ENCODE measurements at places on chromosomes 3 and 15. TPM values are rescaled to one million over a fixed set of nuclear protein-coding genes. Genes with fewer than 3 reads are reported as not detected.
A peak's percentile ranks its signal among the peaks of the same experiment; 100 is the strongest.

GRCh38 chr3:124860599-124860998 is 26.6 kb downstream of the ITGB5 start:
- H3K36me3 ChIP-seq = no peaks in the 10 kb centered on the region
- H3K4me1 ChIP-seq = peaks cover 12% of the 10 kb centered on the region
- no peak for DNase-seq
- no peak overlapping the region for H3K4me3 ChIP-seq
- H3K27ac ChIP-seq = peak overlapping the region; percentile 58

- no peak for DNase-seq
- H3K4me3 ChIP-seq = no peak overlapping the region
- H3K36me3 ChIP-seq = no peaks in the 10 kb centered on the region
These were observed 342.9 kb downstream of the CLSTN2 start for GRCh38 chr3:140277886-140278285.

DNA sequence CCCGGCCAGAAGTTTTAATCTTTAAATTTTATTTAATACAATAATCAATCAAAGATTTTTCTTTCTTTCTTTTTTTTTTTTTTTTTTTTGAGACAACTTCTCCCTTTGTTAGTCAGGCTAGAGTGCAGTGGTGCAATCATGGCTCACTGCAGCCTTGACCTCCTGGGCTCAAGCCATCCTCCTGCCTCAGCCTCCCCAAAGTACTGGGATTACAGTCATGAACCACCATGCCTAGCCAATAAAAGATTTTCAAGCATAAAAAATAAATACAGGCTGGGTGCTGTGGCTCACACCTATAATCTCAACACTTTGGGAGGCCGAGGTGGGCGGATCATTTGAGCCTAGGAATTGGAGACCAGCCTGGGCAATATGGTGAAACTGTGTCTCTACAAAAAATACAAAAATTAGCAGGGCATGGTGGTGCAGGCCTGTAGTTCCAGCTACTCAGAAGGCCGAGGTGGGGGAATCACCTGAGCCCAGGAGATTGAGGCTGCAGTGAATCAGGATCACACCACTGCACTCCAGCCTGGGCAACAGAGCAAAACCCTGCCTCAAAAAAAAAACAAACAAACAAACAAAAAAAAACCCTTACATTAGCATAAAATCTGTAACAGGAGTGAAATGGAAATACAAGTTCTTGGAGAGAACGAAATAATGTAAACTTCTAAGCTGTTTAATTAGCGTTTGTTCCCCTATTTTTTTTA is 29.1 kb upstream of the SRP14 start:
- no peaks in the 10 kb centered on the region for H3K27me3 ChIP-seq
- H3K4me3 ChIP-seq = no peak overlapping the region
- DNase-seq = no peak
- no peaks in the 10 kb centered on the region for H3K36me3 ChIP-seq
- peaks cover 22% of the 10 kb centered on the region for H3K4me1 ChIP-seq

GRCh38 chr15:67843571-67844387 is 3.9 kb upstream of the RNU6-1 start:
- H3K27me3 ChIP-seq = no peaks in the 10 kb centered on the region
- peak overlapping the region; percentile 34 for H3K27ac ChIP-seq
- no peaks in the 10 kb centered on the region for H3K36me3 ChIP-seq
- peaks cover 17% of the 10 kb centered on the region for H3K4me1 ChIP-seq
- no peak for DNase-seq

DNA sequence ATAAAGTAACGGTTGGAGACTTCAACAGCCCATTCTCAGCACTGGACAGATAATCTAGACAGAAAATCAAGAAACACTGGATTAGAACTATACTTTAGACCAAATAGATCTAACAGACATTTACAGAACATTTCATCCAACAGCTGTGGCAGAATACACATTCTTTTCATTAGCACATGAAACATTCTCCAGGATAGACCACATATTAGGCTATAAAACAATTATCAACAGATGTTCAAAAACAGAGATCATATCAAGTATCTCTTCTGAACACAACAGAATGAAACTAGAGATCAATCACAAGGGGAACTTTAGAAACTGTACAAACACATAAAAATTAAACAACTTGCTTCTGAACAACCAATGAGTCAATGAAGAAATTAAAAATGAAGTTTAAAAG is 133.3 kb downstream of the ADAM10 start:
- no peak for DNase-seq
- no peaks in the 10 kb centered on the region for H3K4me1 ChIP-seq
- no peak overlapping the region for H3K27ac ChIP-seq
- no peaks in the 10 kb centered on the region for H3K36me3 ChIP-seq
- H3K27me3 ChIP-seq = no peaks in the 10 kb centered on the region

DNA sequence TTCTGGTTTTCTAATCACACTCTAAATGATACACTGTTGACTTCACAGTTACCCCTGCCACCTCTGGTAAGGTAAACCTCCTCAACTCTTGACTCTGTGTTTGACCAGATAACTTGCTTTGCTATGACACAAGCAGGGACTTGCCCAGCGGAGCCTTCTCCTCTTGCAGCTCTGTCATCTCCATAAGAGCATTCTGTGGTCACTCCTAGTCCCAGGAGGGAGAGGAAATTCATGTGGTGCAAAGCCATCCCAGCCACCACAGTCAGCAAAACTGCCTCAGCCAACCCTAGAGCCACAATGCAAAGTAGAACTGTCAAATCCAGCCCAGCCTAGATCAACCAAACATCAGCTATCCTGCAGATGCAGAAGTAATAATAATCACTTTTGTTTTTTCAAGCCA is 144.7 kb upstream of the GADL1 start:
- DNase-seq = no peak
- H3K27ac ChIP-seq = no peak overlapping the region
- H3K4me1 ChIP-seq = no peaks in the 10 kb centered on the region
- H3K4me3 ChIP-seq = no peak overlapping the region

Gene SLC38A3
- not detected for total RNA-seq

DNA sequence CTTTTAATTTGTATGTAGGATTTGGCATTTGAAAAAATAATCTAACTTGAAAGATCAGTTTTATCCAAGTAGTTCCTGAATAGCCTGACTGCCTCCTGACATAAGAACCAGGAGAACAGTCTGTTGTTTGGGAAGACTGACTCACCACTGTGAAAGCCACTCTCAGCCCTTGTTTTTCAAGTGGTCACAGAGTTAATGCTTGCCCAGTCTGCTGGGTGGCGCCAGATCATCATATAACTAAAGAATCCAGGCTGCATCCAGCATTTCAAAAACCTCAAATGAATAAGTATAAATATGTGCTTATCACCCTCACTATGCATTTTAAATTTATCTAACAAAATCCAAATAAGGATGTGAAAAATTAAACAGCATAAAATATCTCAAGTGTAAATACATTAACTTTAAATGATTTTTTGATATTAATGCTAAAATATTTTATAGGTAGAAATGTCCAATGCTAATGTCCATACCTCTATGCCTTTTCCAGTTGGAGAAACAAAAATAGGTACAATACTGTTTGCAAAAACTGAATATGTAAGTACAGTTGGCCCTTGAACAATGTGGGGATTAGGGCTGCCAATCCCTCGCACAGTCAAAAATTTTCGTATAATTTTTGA is 26.9 kb upstream of the ZBBX start:
- no peaks in the 10 kb centered on the region for H3K27me3 ChIP-seq
- no peaks in the 10 kb centered on the region for H3K36me3 ChIP-seq
- H3K27ac ChIP-seq = no peak overlapping the region
- no peak for DNase-seq
- H3K4me3 ChIP-seq = no peak overlapping the region

Gene OIP5
- 0.55 TPM for total RNA-seq

GRCh38 chr3:46926871-46927717 is 49.5 kb downstream of the CCDC12 start:
- H3K27me3 ChIP-seq = no peaks in the 10 kb centered on the region
- peaks cover 48% of the 10 kb centered on the region for H3K36me3 ChIP-seq
- no peak overlapping the region for H3K4me3 ChIP-seq
- DNase-seq = peak; percentile 76
- peak overlapping the region; percentile 51 for H3K27ac ChIP-seq
- peaks cover 65% of the 10 kb centered on the region for H3K4me1 ChIP-seq

DNA sequence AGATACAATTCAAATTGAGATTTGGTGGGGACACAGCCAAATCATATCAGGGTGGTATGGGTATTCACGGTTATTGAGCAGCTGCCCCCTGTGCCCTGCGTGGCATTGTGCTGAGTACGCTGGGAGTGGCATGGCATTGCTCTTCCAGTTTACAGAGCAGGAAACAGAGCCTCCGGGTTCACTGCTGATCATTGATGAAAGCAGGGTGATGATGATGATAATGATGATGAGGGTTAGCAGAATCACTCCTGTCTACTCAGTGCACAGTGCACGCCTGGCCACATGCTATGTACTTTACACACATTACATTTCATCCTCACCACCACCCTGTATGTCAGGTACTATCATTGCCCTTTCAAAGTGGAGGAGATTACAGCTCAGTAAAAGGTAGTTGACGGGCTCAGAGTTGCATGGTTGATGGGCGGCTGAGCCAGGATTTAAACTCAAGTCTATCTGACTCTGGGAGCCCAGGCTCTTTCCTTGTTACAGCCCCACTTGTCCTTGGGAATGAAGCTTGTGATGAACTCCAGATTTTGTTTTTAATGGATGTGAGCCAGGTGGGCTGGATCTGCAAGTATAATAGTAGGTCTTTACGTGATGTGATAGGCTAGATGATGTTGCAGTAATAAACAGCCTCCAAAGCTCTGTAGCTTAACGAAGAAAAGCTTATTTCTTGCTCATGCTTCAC is 87.6 kb upstream of the MYZAP start:
- no peaks in the 10 kb centered on the region for H3K36me3 ChIP-seq
- H3K27ac ChIP-seq = no peak overlapping the region
- H3K27me3 ChIP-seq = no peaks in the 10 kb centered on the region
- no peak for DNase-seq

DNA sequence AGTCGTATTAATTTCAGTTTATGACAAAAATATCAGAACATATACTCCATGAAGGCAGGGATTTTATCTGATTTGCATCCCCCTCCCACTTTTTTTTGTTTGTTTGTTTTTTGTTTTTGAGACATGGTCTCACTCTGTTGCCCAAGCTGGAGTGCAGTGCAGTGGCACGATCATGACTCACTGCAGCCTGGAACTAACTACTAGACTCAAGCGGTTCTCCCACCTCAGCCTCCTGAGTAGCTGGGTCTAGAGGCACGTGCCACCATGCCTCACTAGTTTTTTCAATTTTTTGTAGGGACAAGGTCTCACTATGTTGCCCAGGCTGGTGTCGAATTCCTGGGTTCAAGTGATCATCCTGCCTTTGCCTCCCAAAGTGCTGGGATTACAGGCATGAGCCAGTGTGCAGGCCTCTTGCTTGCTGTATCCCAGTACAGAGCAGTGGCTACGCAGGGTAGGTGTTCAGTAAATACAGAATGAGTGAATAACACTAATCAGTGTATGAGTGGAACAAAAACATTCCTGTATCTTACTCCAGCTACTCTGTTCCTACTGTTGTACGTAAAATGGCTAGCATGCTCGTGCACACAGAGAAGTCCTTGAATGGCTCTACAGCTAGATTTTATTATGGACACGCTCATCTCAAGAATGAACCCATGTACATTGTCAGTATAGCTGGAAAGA is 272.4 kb downstream of the FOXP1 start:
- H3K4me1 ChIP-seq = peaks cover 19% of the 10 kb centered on the region
- no peak overlapping the region for H3K4me3 ChIP-seq
- H3K27me3 ChIP-seq = no peaks in the 10 kb centered on the region
- no peak overlapping the region for H3K27ac ChIP-seq

GRCh38 chr15:66456211-66456610 is 41.4 kb downstream of the SNAPC5 start:
- H3K4me3 ChIP-seq = no peak overlapping the region
- H3K4me1 ChIP-seq = no peaks in the 10 kb centered on the region
- H3K36me3 ChIP-seq = no peaks in the 10 kb centered on the region
- DNase-seq = no peak
- no peaks in the 10 kb centered on the region for H3K27me3 ChIP-seq
- H3K27ac ChIP-seq = no peak overlapping the region

Gene SCAANT1
- not detected for total RNA-seq

DNA sequence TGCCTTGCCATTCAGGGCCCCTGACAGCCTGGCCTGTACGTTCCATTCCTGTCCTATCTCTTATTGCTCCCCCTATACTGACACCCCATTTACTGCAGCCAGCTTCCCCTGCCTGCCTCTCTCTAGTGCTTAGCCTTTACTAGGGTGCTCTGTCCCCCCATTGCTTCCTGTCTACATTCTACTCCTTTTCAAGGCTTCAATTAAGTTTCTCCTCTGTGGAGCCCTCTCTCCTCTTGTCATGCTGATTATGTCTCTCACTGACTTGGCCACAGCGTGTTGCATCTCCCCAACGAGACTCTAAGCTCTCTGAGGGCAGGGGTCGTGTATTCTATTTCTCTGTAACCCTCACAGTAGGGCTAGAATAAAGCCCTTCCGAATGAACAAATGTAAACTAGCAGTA is 185.2 kb downstream of the RPLP1 start:
- DNase-seq = no peak
- H3K27me3 ChIP-seq = no peaks in the 10 kb centered on the region
- H3K4me1 ChIP-seq = no peaks in the 10 kb centered on the region
- H3K36me3 ChIP-seq = no peaks in the 10 kb centered on the region

DNA sequence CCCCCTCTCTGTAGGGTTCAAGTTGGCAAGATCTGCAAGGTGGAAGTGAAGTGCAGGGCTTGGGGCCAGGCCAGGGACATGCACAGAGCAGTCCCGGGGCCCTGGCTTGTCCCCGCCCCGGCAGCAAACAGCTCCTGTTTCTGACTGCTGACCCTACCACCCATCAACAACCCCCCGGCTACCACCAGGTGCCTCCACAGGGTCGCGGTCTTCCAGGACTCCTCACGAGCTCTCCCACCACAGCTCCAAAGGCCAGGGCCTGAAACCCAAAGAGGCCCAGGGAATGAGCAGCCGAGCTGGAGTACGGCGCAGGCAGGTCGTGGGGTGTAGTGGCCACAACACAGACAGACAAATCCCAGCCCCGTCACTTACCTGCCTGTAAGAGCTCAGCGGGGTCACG is 121.3 kb upstream of the SMAD3 start:
- no peak for DNase-seq
- no peaks in the 10 kb centered on the region for H3K36me3 ChIP-seq
- H3K27me3 ChIP-seq = no peaks in the 10 kb centered on the region
- no peak overlapping the region for H3K4me3 ChIP-seq

Gene NPAP1
- 0.17 TPM for total RNA-seq

GRCh38 chr15:27885201-27885600 is 213.9 kb downstream of the OCA2 start:
- H3K27ac ChIP-seq = no peak overlapping the region
- no peak overlapping the region for H3K4me3 ChIP-seq
- no peak for DNase-seq
- H3K4me1 ChIP-seq = no peaks in the 10 kb centered on the region
- no peaks in the 10 kb centered on the region for H3K36me3 ChIP-seq

Gene CCR8
- total RNA-seq = not detected

Gene NME9
- total RNA-seq = not detected

All from upper lobe of right lung (tissue), 1 donor.